Stimulated activated CD8-positive, alpha-beta memory T cell treated with anti-CD3 and anti-CD28 coated beads, Interleukin-15, amount 100 ng/mL, for 4 hours (primary cell): ENCODE measurements at places on chromosomes 1 and 21.

DNA sequence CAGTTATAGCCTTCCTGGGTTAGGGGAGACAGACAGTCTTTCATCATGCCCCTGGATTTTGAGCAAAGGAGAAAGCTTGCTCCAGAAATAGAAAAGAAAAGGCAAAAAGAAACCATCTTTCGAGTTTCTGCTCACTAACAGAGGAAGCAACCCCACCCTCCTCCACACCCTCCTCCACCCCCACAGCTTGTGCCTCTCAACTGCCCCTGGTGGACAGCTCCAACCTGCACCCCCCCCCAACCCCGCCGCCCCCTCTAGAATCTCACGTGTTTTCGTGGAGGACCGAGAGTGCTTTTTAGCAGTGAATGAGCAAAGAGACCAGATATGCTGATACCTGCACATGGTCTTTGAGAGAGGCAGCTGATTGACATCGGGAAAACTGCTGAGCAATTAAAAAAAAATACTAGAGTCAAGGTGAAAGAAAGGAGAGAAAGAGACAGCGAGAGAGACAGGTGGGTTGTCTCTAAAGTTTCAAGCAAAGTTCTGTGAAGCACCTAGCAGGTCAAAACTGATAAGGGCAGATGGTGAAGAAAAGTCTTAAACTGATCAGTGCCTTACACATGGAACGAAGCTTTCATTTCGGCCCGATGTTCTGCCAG is 358.3 kb downstream of the KIF26B start:
- no peak for DNase-seq

DNA sequence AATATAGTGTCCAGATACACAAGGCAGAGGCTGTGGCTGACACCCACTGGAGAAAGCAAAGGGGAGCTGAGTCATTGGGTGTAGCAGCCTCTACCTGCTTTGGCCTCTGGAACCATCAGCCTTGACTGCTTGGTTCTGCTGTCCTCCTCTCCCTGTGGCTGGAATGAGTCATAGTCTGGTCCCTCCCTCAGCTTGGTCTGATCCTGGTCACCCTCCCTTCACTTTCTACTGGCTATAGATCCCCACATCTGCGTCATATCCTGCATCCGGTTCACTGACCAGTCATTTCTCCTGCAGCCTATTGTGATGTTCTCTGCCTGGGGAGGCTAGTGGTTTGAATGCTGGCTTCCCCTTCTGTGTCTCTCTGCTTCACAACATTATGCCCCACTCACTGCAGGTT is 372.8 kb upstream of the DAB1 start:
- DNase-seq: no peak

GRCh38 chr1:19351873-19352272 is 39.7 kb downstream of the SLC66A1 start:
- no peak for DNase-seq

DNA sequence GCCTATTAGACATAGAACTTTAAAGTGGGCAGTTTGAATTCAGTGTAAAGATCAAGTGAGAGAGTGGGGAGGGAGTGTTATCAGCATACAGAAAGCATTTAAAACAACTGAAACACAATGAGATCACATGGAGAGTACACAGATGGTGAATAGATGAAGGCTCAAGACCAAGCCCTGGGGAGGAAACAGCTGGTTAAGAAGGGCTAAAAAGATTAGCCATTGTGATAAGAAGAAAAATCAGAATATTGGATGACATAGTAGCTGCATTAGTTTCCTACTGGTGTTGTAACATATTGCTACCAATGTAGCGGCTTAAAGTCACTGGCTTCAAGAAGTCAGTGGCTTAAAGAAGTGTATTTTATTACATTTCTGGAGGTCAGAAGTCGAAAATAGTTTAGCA is 443.4 kb upstream of the RGS18 start:
- no peak for DNase-seq

- no peak for DNase-seq
Measured at GRCh38 chr21:34072145-34073031, 990 bp upstream of the MRPS6 start.

DNA sequence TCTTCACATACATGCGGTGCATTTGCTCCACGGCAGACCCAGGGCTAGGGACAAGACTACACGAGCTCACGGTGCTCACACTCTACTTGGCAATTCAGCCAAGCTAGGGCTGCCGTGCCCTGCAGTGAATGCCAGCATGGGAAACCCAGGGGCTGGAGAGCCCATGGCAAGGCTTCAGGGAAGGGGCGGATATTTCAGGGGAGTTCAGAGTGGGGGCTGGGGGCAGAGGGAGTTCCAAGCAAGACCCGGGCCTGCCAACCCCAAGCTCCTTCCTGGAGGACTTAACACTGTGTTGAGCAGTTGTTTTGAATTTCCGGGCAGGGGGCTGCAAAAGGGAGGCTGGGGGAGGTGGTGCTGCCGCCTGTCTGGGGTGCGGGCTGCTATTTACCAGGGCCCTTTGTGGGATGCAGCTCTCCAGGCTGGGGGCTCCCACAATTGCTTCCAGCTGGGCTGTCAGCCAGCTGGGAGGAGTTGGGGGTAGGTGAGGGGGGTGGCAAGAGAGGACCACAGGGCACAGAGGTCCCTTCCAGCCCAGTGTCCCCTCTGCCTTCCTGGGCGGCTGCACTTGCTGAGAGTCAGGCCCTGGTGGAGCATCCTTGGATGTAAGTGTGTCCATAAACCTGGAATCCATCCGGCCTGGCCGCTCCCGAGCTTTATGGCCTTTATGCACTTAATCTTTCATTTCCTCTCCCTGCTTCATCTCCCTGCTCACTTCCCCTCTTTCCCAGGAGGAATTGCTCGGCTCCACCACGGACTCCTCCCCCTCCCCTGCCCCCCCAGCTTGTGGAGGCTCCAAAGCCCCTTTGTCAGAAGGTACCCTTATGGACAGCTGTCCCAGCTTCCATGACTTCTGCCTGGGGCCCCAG is 55.8 kb upstream of the SSBP3 start:
- DNase-seq: no peak

DNA sequence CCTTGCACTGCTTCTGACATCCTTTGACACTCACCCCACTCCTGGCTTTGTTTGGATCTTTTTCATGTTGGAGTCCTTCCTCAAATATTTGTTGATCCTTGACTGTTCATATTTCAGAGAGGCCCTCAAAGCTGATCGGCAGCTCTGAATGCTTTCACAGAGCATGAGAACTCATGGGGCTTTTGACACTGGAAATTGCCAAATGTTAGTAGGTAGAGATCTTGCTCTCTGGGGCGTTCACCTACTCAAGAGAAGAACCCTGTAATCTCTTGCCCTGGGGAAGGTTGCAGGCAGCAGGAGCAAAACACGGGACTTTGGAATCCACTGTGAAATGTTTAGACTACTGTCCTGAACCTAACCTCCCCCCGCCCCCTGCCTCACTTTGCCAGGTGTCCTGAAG is 67.4 kb upstream of the STUM start:
- no peak for DNase-seq

DNA sequence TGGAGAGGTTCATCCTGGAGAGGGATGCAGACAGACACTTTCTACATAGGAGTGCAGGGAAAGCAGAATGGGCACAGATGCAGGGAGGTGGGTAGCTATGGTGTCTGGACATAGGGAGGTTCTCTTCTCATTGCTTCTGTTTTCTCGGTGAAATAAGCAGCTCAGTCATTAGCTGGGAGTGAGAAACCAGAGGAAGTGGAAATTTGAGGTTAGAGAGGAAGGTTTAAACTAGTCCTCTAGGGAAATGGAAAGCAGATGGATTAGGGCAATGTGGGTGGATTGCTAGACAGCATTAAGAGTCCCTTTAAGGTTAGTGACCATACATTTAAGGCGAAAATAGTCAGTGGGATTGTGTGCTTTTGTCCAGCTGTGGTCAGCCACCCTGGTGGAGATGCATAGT is 39.6 kb downstream of the MPZL1 start:
- no peak for DNase-seq

- no peak for DNase-seq
Measured at GRCh38 chr1:27481994-27482620, 7.9 kb downstream of the WASF2 start.

- no peak for DNase-seq
Measured at GRCh38 chr21:35681946-35682345, 378.4 kb downstream of the SETD4 start.

- DNase-seq: no peak
Measured at GRCh38 chr1:3545363-3546047, 65.8 kb downstream of the MEGF6 start.

DNA sequence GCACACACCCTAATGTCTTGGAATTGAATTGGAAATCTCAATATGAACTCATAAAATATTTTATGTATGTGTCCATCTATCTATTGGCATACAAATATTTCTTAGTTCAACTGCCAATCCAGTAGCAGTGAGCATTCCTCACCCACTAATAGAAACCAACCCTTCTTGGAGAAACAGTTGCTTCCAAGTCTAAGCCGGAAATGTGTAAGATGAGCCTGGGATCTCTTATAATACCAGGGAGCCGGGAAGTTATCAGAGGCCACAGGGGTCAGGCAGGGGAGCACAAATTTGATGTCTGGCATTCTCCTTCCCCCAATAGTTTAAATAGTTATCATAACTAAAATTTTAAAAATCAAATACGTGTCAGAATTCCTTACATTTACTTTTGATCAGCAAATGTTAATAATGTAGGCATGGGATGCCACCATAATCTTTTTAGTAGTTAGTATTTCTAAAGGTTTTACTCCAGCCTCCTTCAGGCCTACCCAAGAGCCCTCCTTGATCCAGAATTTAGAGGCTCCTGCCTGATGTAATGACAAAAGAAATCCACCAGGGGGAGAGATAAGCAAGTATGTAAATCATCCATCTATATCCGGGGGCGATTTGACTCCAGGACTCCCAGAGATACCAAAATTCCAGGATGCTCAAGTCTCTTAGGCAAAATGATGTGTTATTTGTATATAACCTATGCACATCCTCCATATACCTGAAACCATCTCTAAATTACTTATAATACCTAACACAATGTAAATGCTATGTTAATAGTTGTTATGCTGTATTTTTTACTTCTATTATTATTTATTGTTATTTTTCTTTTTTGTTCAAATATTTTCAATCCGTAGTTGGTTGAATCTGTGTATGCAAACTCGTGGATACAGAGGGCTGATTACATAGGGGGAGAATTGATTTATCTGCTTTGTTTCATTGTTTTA is 218.7 kb upstream of the COA6 start:
- DNase-seq: no peak

DNA sequence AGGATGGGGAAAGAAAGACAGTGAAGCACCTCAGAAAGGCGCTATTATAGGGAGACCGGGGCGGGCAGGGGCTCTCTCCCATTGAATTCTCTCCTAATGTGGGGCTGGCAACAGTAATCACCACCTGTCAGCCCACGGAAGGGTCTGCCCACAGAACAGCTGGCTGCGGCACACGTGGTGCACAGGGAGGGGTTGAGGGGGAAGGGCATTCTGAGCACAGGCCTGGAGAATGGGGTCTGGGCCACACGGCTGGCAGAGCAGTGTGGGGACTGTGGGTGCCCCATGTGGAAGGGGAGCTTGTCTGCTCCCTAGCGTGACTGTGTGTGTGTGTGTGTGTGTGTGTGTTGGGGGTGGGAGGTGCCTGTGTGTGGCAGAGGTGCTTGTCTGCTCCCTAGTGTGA is 4.1 kb downstream of the OLFML3 start:
- no peak for DNase-seq

- DNase-seq: no peak
Measured at GRCh38 chr1:207306603-207307002, 14.9 kb upstream of the CD55 start.

GRCh38 chr1:199913318-199913717 is 114.2 kb upstream of the NR5A2 start:
- no peak for DNase-seq

DNA sequence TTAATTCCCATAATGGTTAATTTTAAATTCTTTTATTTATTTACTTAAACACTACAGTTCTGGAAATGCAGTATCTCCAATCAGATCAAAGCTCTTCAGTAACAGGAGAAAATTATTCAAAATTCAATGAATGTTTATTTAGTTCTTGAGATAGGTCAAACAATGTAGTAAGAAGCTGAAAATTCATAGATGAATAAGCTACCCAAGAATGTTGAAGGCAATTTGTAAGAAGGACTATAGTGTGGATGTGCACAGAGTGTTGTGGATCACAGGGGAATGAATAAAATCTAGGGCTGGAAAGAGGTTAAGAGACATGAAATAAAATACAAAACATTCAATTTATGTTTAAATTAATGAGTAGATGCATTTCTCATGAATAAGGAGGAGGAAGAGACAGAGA is 72.0 kb downstream of the OLFM3 start:
- DNase-seq: no peak

- no peak for DNase-seq
Measured at GRCh38 chr1:117267232-117267774, 56.6 kb upstream of the VTCN1 start.

DNA sequence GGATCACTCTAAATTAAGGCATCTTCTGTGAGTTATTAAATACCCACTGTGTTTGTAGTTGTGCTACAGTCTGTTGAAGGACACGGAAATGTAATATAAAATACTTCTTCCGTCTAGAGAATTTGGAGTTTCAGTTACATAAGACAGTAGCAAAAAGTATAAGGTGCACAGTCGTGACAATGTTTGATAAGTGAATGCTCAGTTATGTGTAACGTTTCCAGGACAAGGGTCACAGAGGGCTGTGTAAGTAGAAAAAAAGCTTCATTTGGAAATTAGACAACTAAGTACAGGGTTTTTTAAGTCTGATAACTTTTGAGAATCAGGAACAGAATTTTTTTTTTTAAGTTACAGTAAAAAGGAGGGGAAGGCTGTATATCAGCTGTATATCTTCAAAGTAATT is 27.5 kb downstream of the SRSF11 start:
- DNase-seq: no peak

GRCh38 chr1:57845041-57845440 is 421.2 kb upstream of the DAB1 start:
- no peak for DNase-seq

DNA sequence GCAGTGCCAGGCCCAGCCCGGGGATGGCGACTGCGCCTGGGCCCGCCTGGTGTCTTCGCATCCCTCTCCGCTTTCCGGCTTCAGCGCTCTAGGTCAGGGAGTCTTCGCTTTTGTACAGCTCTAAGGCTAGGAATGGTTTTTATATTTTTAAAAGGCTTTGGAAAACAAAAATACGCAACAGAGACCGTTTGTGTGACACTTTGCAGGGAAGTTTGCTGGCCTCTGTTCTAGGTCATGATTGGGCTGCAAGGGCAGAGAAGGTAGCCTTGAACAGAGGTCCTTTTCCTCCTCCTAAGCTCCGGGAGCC is 719 bp downstream of the SOD1 start:
- DNase-seq: no peak

DNA sequence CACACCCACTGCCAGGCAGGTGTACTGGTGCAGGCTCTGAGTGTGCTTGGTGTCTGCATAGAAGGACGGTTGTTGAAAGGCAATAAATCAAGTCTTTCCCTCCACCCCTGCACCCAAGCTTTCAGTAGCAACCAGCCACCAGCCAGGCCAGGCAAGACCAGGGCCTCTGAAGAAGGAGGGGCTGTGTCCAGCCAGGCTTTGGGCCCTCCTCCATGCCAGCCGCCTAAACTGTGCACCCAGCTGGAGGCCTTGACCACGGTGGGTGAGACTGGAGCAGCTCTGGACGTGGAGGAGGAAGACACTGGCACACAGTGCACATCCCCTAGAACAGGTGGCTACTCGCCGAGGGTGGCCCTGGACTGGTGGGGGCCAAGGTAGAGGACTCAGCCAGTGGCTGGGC is 4.9 kb downstream of the OLIG2 start:
- no peak for DNase-seq

- no peak for DNase-seq
Measured at GRCh38 chr1:219566951-219567947, 45.7 kb downstream of the ZC3H11B start.
